ENCODE measurements at places on chromosomes 2 and 18.
A peak's percentile ranks its signal among the peaks of the same experiment; 100 is the strongest.

DNA sequence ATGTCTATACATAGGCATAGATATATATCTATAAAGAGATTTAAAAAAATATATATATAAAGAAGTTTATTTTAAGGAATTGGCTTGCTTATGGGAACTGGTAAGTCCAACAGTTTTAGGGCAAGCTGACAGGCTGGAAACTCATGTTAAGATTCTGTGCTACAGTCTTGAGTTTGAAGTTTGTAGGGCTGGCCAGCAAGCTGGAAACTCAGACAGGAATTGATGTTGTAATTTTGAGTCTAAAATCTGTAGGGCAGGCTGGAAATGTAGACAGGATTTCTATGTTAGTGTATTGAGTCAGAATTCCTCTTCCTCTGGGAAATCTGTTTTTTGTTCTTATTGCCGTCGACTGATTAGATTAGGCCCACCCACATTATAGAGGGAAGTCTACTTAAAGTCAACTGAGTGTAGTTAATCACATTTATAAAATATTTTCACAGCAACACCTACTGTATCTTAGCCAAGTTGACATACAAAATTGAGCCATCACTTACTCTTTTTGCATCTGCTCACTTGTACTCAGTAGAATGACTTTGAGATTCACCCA is 60.8 kb downstream of the PHLPP1 start:
- no peak for DNase-seq

DNA sequence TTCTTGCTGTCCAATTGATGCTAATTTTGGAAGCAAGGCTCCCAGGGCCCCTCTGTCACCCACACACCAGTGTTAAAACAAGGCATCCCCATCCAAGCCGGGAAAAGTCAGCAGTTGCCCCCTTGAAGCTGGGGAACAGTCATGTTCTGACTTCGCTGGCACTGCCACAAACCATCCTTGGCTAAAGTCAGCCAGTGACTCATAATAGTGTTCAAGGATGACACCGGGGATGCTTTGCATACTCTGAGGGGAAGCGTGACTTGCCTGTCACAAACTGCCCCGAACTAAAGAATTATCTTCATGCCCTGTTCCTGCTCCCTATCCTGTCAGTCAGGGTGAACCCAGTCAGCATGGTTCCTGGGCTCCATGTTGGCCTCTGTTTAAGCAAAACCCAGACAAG is 37.0 kb downstream of the TGFA start:
- no peak for DNase-seq

DNA sequence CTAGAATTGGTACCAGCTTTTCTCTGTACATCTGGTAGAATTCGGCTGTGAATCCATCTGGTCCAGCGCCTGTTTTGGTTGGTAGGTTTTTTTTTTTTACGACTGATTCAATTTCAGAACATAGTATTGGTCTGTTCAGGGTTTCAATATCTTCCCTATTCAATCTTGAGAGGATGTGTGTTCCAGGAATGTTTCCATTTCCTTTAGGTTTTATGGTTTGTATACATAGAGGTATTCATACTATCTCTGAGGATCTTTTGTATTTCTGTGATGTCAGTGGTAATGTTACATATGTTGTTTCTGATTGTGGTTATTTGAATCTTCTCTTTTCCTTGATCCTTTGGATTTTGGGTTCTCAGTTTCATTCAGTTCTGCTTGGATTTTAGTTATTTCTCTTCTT is 172.1 kb upstream of the ITGA4 start:
- DNase-seq = no peak

- no peak for DNase-seq
Observed at GRCh38 chr18:55857409-55857808, 269.4 kb upstream of the TCF4 start.

- DNase-seq = no peak
Observed at GRCh38 chr2:98936353-98937351, 627 bp upstream of the CRACDL start.

- no peak for DNase-seq
Observed at GRCh38 chr2:172455121-172455515, 27.7 kb downstream of the ITGA6 start.

GRCh38 chr2:73085691-73086090 is 14.2 kb upstream of the SFXN5 start:
- peak; percentile 66 for DNase-seq

GRCh38 chr18:59196161-59196725 is 23.7 kb upstream of the GRP start:
- DNase-seq = no peak

DNA sequence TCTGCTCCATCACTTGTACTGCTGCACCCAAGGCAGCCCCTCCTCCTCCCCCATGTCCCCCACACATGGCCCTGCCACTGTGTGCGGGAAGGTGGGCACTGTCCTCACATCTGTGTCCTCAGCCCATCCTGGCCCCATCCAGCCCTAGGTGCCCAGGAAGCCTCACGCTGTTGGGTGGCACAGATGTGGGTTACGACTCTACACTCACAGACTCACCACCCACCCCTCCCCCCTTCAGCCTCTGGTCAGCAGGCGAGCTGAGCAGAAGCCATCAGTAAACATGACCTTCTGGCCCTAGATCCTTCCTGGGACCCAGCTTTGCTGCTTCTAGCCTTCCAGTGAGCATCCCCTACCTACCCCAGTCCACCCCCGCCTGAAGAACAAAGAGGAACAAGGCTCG is 43.0 kb downstream of the ADCY3 start:
- no peak for DNase-seq

GRCh38 chr2:8064603-8065002 is 617.3 kb upstream of the ID2 start:
- DNase-seq = no peak

DNA sequence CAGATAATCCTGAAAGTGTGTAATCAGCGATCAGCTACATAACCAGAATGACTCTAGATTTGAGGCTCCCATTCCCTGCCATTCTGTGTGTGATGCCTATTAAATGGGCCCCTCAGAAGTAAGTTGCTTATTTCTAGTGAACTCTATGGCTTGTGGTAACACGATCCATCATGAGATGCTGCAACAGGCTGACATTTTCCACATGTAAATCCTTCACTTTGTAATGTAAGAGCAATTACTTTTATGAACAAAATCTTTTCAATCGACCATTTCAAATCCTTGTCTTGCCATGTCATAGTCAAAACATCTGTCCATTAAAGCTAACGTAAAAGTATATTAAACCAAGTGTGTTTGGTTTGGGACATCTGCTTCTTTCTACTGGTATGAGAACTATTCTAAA is 175.9 kb upstream of the ETAA1 start:
- no peak for DNase-seq

GRCh38 chr18:22451796-22452195 is 34.1 kb upstream of the CTAGE1 start:
- DNase-seq = no peak

GRCh38 chr18:44731530-44732237 is 51.0 kb downstream of the SETBP1 start:
- no peak for DNase-seq
